ENCODE measurements at places on chromosomes 11 and 22. TPM values are rescaled to one million over a fixed set of nuclear protein-coding genes. Genes with fewer than 3 reads are reported as not detected.

GRCh38 chr11:107916671-107917241 is 11.5 kb upstream of the RAB39A start:
- no peak overlapping the region for H3K4me3 ChIP-seq
- no peak overlapping the region for H3K27ac ChIP-seq
- DNase-seq, result peak; percentile 24
- peaks cover 6% of the 10 kb centered on the region for H3K27me3 ChIP-seq
- H3K4me1 ChIP-seq, result no peaks in the 10 kb centered on the region

- H3K4me3 ChIP-seq, result peak overlapping the region; percentile 70
- peak overlapping the region; percentile 81 for H3K27ac ChIP-seq
- H3K27me3 ChIP-seq, result no peaks in the 10 kb centered on the region
- H3K4me1 ChIP-seq, result peaks cover 42% of the 10 kb centered on the region
- DNase-seq, result no peak
Measured at GRCh38 chr11:119028346-119029068, 2.2 kb downstream of the SLC37A4 start.

GRCh38 chr22:37562049-37562875 is 2.0 kb downstream of the CDC42EP1 start:
- H3K4me1 ChIP-seq, result peaks cover 25% of the 10 kb centered on the region
- peaks cover 64% of the 10 kb centered on the region for H3K27me3 ChIP-seq
- H3K4me3 ChIP-seq, result no peak overlapping the region
- no peaks in the 10 kb centered on the region for H3K36me3 ChIP-seq
- DNase-seq, result no peak

DNA sequence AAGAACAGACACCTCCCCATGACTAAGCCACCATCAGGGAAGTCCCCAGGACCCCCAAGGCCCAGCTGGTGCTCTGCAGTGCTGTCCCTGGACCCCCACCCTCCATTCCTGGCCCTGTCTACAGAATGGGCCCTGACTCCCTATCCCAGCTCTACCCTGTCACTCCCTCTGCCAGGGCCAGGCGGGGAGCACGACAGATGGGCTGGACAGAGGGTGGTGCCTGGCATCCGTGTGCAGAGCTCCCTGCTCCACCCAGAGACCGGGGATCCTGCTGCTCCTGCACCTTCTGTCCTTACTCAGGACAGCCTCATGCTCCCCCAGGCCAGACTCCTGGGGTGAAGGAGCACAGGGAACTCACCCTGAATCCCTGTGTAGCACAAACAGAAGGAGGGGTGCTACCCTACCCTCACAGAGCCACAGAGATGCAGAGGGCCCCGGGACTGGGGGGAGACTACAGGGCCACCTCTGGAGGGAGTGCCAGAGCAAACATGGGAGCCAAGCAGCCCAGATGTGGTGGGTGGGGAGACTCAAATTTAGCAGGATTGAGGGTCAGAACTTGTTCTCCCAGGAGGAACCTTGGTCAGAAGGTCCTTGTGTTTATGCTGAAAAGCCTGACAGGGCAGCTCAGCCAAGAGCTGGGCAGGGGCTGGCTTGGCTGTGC is 2.0 kb downstream of the ARVCF start:
- DNase-seq, result no peak
- H3K36me3 ChIP-seq, result no peaks in the 10 kb centered on the region
- H3K27me3 ChIP-seq, result peaks cover 28% of the 10 kb centered on the region
- H3K4me3 ChIP-seq, result peak overlapping the region; percentile 30
- no peak overlapping the region for H3K27ac ChIP-seq

- no peaks in the 10 kb centered on the region for H3K27me3 ChIP-seq
- peaks cover 27% of the 10 kb centered on the region for H3K4me1 ChIP-seq
- peak overlapping the region; percentile 65 for H3K4me3 ChIP-seq
Measured at GRCh38 chr11:46099963-46100316, 21.3 kb downstream of the PHF21A start.

DNA sequence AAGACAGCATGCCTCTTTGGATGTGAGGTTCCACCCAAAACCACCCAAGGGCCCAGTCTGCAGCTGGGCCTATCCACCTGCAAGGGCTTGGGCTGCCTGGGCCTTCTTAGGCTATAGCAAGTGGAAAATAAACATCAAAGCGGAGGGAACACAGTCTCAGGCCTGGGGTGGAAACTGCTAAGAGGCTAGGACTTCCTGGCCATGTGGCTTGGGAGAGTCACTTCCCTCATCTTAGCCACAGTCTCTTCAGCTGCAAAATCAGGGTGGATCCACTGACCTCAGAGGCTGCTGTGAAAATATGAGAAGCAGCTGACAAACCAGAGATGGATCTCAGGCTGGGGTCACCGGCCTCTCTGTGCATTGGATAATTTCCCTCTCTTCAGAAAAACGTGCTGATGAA is 30.6 kb upstream of the TFIP11 start:
- peak overlapping the region; percentile 79 for H3K27ac ChIP-seq
- peak; percentile 39 for DNase-seq
- H3K4me1 ChIP-seq, result peaks cover 40% of the 10 kb centered on the region

DNA sequence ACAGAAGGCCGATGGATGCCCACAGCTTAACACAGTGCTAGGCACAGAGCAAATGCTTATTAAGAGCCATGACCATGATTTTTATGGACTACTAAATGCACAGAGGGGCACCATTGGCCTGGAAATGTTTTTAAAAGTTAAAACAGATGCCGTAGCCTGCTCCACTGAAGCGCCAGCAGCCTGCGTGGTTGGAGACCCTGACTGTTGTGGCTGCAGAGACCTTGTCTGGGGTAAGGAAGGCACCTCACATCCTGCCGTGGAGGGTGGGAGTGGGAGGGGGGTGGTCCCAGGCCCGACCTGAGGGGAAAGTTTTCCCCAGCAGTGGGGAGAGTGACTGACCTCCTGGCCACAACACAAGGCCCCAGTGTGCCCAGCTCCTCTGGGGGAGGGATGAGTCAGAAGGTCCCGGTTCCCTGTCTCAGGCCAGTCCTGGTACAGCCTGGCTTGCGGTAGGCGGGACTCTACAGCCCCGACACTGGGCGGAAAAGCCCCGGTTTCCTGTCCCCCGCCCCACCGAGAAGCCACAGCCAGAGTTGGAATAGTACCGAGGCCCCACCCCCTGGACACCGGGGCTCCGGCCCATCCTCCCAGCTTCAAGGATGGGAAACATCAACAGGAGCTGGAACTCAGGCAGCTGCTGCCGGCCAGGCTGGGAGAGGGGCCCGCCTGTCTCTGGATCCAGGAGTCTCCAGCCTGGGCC is 7.0 kb downstream of the CHST1 start:
- DNase-seq, result no peak
- H3K36me3 ChIP-seq, result no peaks in the 10 kb centered on the region
- no peak overlapping the region for H3K4me3 ChIP-seq
- H3K4me1 ChIP-seq, result peaks cover 6% of the 10 kb centered on the region

DNA sequence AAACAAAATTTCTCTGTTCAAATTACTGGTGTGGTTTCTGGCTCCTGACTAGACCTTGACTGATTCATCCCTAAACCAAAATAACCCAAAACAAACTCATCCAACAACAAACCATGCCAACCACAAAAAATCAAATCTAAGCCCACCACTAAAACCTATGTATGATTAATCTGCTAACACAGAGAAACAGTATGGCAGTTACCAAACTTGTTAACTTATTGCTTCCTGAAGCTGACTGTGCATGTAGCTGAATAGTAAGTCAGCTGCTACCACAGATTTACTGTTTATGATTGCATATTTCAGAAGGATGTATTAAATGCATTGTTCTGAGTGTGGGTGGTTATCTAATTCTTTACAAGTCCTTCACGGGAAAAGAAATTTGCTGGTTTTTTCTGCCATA is 231.1 kb downstream of the SWAP70 start:
- H3K36me3 ChIP-seq, result no peaks in the 10 kb centered on the region
- peaks cover 7% of the 10 kb centered on the region for H3K4me1 ChIP-seq
- H3K4me3 ChIP-seq, result no peak overlapping the region
- DNase-seq, result no peak
- no peak overlapping the region for H3K27ac ChIP-seq
- H3K27me3 ChIP-seq, result no peaks in the 10 kb centered on the region

DNA sequence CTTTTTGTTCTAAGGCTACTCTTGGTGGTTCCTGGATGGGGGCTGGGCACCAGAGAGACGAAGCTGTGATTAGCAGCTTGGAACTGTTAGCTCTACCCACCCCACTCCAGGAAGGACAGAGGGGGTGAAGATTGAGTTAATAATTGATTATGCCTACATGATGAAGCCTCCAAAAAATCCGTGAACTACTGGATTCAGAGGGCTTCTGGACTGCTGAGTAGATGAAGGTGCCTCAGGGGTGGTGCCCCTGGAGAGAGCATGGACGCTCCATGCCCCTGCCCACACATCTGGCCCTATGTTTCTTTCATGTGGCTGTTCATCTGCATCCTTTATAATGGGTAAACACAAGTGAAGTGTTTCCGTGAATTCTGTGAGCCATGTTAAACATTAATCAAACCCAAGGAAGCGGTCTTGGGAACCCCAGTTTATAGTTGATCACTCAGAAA is 47.3 kb upstream of the CYP2D6 start:
- no peak overlapping the region for H3K27ac ChIP-seq
- H3K36me3 ChIP-seq, result peaks cover 48% of the 10 kb centered on the region
- no peaks in the 10 kb centered on the region for H3K27me3 ChIP-seq

GRCh38 chr11:129380413-129380812 is 4.8 kb downstream of the BARX2 start:
- no peak overlapping the region for H3K27ac ChIP-seq
- H3K4me3 ChIP-seq, result no peak overlapping the region
- H3K27me3 ChIP-seq, result peaks cover 51% of the 10 kb centered on the region
- DNase-seq, result no peak
- H3K4me1 ChIP-seq, result peaks cover 7% of the 10 kb centered on the region
- H3K36me3 ChIP-seq, result no peaks in the 10 kb centered on the region

- no peaks in the 10 kb centered on the region for H3K27me3 ChIP-seq
- no peak for DNase-seq
- H3K36me3 ChIP-seq, result no peaks in the 10 kb centered on the region
- no peak overlapping the region for H3K27ac ChIP-seq
- no peaks in the 10 kb centered on the region for H3K4me1 ChIP-seq
- H3K4me3 ChIP-seq, result no peak overlapping the region
Measured at GRCh38 chr11:1825039-1825740, 9.6 kb upstream of the SYT8 start.

DNA sequence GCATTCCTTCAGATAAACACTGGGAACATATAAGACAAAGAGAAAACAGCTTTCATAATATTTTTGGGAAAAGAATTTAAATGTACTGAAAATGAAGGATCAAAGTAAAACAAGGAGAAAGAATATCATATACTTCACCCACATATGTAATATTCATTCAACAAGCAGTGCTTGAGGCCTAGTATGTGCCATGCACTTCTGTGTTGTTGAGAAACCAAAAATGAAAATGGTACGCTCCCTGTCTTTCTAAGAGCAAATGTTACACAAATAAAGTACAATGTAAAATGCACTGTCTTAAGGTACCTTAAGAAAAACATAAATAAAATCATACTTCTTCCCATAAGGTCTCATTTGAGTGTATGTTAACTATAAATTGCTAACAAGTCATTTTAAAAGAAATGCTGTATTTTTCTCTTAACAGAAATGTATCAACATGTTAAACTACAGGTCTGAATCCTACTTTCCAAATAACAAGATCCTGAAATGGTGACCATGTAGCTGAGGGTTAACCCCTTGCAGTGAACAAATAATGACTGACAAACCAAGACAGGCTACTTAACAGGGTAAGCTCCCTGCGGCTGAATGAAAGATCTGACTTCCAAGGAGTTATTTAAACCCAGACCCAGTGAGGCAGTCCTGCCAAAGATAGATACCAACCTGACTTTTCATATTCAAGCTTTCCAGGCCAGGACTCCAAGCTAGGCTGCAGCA is 377.6 kb downstream of the DCDC1 start:
- DNase-seq, result no peak
- no peak overlapping the region for H3K4me3 ChIP-seq
- H3K27me3 ChIP-seq, result no peaks in the 10 kb centered on the region
- H3K36me3 ChIP-seq, result no peaks in the 10 kb centered on the region

The SLN gene
- not detected for total RNA-seq

The TNNI2 gene
- total RNA-seq, result not detected

The ZBTB16 gene
- total RNA-seq, result 7.6 TPM

The SMIM38 gene
- 0.12 TPM for total RNA-seq

The C1QTNF5 gene
- not detected for total RNA-seq

The TMEM151A gene
- not detected for total RNA-seq

The CLMP gene
- 0.15 TPM for total RNA-seq

The NCF4 gene
- total RNA-seq, result 22.7 TPM

The CLDN5 gene
- total RNA-seq, result 0.40 TPM
